ENCODE measurements at places on chromosomes 6 and 20.

GRCh38 chr20:38252292-38253288, 7.9 kb downstream of the KIAA1755 start:
- no peak for DNase-seq

DNA sequence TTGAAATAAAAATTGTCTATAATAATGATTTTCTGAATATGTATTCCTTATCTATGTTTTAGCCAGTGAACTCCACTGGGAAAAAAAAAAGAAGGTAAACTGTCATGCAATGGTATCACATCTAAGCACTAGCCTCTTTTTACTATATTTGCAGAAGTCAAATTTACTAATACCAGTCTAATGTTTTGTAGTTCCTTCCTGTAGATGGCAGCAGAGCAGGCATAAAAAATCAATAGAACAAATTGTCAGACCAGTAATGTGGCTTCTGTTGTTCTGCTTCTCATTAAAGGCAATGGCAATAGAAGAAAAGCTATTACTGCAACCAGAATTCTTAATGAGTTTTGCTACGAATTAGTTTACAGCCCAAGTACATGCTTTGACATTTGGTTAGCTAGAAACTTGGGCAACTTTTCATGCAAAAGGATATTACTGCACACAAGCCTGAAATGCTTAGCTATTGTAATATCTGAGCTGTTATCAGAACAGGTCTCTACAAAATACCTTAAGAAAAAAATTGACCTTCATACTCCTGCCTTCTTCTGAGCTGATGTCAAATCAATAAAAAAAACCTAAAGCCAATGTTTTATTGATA, 476.9 kb downstream of the KHDRBS2 start:
- no peak for DNase-seq

GRCh38 chr20:18773566-18773965, 40.0 kb upstream of the SCP2D1 start:
- DNase-seq = no peak

DNA sequence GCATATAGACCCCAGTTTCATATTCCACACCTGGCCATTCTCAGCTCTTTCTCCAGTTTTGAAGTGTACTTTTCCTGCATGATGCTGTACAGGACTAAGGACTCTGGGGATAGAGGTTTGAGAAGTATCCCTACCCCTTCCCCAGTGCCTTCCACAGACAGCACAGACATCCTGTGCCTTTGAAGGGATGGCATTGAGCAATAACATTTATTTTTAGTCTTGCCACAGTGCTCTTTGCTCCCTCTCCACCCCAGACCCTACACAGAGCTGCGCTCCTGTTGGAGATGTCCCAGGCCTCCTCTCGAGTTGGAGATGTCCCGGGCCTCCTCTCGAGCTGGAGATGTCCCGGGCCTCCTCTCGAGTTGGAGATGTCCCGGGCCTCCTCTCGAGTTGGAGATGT, 275.8 kb downstream of the FARS2 start:
- no peak for DNase-seq

DNA sequence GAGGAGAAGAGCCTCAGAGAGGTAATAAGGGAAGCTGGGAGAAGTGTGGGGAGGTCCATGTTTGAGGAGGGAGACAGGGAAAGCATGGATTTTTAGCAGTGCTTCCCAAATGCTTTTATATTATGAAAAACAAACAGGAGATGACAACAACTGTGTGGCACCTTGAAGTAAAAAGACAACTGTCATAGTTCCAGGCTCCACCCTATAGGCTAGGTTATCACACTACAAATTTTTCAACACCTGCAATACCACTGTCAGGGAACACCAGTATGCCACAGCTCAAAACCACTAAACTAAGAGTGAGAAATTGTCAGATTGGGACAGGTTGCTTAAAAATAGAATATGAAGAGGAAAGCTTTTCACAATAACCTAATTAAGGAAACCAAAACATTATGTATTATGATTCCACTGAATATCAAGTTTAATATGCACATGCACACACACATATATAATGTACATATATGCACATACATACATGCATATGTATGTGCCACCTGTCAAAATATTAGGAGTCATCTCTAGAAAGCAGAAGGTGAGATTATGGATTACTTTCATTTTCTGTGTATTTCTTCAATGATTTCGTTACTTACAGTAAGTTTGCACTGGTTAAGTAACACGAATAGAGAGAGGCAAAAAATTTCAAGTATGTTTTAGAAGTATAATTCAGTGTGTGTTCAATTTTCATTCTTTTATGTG, 261.2 kb downstream of the PTPRK start:
- no peak for DNase-seq

DNA sequence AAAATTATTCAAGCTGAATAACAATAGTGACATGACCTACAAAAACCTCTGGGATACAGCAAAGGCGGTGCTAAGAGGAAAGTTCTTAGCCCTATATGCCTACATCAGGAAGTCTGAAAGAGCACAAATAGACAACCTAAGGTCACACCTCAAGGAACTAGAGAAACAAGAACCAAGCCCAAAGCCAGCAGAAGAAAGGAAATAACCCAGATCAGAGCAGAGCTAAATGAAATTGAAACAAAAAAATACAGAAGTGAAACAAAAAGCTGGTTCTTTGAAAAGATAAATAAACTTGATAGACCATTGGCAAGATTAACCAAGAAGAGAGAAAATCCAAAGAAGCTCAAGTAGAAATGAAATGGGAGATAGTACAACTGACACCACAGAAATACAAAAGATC, 47.6 kb upstream of the NOTCH4 start:
- DNase-seq = no peak

- DNase-seq = no peak
Measured at GRCh38 chr6:6622501-6622900, 34.0 kb downstream of the LY86 start.

DNA sequence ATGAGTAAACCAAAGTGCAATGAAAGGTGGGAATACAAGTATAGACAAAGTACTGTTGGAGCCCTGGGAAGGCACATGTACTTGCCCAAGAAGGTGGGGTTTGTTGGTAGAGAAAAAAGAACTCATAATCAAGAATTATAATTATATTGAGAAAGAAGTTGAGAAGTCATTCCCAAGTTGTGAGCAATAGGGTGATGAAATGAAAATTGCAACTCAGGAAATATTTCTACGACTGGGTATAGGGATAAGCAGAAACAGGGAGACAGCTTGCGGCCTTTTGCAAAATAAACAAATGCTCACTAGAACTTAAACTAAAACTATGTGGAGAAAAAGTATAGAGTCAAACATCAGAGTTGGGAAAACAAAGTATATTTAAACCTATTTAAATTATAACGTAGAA, 250.7 kb upstream of the FAM83B start:
- DNase-seq = no peak

DNA sequence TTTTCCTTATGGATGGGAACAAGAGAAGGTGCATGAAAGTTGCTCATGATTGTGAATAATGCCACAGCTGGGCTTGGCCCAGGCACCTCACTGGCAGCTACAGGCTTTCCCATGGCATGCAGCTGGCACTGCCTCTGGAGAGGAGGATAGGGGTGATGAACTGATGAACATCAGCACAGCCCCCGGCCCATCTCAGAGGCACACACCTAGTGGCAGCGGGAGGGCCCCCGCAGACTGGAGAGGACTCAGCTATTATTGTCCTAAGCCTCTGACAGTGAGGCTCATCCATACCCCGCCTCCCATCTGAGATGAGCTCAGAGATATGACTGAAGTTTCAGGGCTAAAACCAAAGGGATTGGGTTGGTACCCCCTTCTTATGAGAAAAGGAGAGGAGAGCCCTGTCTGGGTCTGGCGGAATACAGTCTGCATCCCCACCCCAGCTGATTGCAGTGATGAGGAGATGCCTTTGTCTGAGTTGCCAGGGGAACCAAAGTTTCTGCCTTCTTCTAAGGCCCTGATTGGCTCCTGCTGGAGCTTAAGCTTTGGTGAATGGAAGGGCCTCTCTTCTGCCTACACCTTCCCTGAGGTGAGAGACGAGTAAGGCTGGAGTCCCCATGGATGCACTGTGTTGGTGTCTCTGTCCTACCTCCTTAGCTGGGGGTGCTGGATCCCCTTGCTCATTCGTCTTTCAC, 27.6 kb upstream of the EPB41L1 start:
- DNase-seq = no peak

DNA sequence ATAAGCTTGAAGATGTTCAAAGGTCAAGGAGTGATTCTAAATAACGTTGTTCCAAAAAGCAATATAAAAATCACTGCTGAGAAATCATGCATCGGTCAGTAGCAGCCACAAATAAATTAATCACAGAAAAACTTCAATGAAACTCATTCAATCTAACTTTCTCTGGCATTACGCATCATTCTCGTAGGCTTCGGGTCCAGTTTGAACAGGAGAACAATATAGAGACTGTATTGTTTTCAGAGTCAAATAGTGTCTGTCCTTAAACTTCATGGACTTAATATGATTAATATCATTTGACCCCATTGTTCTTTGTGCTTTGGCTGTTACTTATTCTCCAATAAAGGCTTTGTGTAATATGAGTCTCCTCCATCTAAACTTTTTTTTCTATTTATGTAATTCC, 200.4 kb downstream of the C6orf118 start:
- no peak for DNase-seq

DNA sequence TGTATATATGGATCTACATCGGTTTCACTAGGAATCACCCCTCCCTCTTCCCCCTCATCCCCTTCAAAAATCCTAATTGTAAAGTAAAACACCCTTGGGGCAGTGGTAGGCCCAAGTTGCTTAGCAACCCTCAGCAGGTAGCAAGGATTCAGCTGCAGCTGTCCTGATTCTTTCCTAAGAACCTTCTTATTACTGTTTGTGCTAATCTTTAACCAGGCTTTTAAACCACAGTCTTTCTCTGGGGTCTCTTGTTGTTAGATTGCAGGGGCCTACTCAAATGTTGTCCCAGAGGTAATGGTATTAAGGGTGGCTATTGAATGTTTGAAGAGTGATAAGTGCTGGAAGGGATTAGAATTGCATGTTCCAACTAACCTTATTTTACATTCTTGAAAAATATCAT, 46.4 kb downstream of the PRL start:
- DNase-seq = no peak

DNA sequence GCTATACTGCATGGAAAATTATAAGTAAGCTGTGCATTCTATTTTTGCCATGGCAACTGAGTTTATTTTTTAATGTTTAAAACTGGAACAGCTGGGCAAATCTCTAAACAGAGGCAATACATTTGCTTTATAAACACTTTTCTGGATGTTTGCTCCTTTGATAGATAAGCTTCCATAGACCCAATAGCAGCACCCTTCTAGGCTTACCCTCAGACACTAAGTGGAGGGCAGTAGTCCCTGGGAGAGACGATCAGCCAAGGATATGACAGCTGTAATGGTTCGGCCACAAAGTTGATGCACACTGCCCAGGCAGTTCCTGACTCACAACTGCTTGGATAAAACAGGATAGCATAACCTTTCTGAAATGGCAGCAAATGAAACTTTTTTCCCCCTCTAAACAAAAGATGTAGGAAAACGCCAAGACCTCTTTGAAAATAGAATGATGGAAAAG, 8.5 kb upstream of the MRPS10 start:
- no peak for DNase-seq

Data from gastrocnemius medialis (tissue), 4 donors.